CD4-positive, alpha-beta T cell treated with Interleukin-4 for 1 hour (primary cell): ENCODE measurements at places on chromosomes 16 and 17.

- DNase-seq: no peak
Measured at GRCh38 chr17:69592692-69593350, 178.3 kb downstream of the MAP2K6 start.

DNA sequence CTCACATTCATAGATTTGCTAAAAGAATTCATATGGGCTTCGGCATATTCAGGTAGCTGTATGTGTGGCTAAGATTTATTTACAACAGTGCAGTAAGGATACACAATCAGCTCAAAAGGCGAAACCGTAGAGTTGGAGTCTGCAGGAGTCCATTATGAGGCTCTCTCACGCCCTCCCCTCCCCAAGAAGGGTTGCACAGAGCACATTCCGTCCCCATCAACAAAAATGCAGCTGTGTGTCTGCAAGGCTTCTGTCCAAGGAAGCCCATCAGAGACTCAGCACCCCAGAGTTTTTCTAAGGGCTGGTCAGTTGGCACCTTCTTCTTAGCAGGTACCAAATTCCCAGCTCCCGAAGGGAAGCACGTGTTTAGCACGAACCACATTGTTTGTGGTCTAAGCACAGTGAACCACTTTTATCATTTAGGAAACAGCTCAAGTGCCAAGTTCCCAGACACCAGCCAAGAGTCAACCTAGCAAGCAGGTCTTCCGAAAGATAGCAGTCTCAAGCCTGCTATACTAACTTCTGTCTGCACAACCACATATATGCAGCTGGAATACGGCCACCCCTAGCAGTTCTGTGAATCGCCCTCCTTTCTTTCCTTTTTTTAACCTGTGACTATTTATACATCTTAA, 28.5 kb upstream of the MEAK7 start:
- DNase-seq: no peak

- no peak for DNase-seq
Measured at GRCh38 chr16:73052576-73052975, 4.6 kb upstream of the ZFHX3 start.

DNA sequence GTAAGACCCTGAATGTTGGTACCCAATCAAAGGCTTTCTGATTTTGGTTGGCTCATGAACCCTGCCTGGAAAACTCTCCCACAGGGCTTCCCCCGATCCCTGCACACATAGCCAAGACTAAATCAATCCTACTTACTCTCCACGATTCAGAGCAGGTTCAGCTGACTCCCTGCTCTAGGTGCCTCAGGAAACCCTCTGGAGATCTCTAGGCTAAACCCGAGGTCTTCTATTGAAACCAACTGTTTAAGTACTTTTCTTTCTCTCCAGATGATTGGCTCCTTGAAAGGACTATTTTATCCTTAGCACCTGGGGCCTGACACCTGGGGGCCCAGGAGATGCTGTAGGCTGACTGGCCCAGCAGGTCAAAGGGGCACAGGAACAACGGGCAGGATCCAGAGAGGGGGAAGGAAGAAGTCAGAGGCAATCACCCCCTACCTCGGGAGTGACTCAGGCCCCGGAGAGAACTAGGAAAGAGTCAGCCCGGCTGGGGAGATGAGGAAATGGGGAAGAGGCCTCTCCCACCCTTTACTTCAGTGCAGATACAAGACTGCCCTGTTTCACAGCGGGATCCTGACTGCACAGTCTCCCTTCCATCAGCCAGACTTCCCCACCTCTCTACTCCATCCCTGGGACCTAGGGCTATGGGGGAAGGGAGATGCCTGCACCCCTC, 2.0 kb downstream of the TBC1D10B start:
- DNase-seq: peak; percentile 55

DNA sequence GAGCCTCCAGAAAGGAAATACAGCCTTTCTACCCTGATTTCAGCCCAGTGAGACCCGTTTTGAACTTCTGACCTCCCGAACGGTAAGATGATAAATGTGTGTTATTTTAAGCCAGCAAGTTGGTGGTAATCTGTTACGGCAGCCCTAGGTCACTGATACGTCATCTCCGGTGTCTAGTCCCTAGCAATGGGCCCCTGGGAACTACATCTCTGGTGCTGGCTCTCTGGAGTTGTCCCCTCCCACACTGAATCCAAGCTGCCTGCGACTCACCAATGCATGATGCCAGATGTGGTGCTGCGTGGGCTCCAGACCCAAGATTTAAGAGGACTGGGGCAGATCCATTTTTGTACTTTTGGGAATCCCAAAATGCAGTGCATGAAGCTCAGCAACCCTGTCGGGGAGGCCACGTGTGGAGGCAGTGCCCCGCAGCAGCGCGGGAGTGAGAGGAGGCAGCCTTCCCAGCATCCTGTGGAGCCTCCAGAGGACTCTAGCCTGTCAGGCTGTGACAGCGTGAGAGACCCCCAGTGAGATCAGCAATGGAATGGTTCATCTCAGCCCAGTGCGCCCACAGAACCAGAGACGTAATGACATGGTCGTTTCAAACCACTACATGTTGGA, 43.6 kb upstream of the USP7 start:
- no peak for DNase-seq

GRCh38 chr17:39627712-39628516, 1.2 kb downstream of the PPP1R1B start:
- no peak for DNase-seq

GRCh38 chr17:59601130-59601529, 18.6 kb upstream of the CLTC start:
- no peak for DNase-seq

- DNase-seq: no peak
Measured at GRCh38 chr17:77543801-77544200, 403.0 kb downstream of the SEC14L1 start.

- DNase-seq: no peak
Measured at GRCh38 chr17:70772761-70773160, 603.4 kb downstream of the KCNJ2 start.

- no peak for DNase-seq
Measured at GRCh38 chr16:8872967-8873865, 4.4 kb upstream of the CARHSP1 start.

- DNase-seq: no peak
Measured at GRCh38 chr16:52545898-52546266, 1.1 kb downstream of the TOX3 start.

GRCh38 chr16:10964891-10965326, 20.5 kb downstream of the CLEC16A start:
- DNase-seq: peak; percentile 77

GRCh38 chr16:9035996-9036395, 55.4 kb upstream of the HAPSTR1 start:
- no peak for DNase-seq

DNA sequence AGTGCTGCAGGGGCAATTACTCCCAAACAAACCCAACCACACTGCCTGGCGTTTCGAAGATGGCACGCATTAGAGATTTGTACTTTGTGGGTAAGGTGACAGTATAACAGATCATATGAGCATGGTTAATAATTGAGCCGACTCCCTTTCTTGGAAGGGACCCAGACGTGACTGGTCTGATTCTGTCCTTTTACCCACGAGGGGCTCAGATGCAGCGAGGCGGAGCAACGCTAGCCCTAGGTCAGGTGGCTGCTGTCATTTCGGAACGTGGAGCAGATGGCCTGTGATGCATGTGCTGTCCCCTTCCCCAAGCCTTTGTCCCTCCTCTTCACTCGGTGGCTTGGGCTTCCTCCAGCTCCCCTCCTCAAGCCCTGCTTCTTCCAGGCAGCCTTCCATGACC, 84.2 kb downstream of the SNX29 start:
- no peak for DNase-seq

GRCh38 chr17:27283060-27283459, 10.9 kb upstream of the WSB1 start:
- no peak for DNase-seq

DNA sequence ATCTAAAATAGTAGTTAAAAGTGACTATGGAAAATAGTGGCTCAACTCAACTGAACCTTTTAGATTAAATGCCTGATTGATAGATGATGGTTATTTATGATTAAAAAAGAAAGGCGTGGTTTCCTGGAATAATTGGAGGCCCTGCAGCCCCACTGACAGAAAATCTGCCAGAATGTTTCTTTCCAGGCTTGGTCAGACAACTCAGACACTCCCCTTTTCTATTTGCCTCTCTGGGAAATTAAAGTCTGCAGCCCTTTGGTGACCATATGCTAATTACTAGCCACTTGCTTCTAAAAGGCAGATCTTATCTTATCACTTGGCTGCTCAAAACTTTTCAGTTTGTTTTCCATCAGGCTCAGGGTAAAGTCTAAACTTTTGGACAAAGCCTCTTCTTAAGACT, 506.0 kb downstream of the TMEM114 start:
- no peak for DNase-seq

DNA sequence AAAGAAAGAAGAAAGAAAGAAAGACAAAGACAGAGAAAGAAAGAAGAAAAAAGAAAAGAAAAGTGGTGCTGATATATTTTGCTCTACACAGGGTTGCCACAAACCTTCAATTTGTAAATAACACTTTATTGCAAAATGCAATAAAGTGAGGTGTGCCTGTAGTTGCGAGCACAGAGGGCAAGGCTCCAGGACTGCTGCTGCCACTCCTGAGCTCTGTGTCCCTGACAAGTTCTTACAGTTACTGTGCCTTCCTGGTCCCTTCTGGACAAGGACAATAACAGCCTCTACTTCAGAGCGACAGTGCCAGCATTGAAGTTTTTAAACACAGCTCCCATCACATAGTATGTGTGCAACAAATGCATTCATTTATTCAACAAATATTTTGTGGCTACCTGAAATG, 148.1 kb downstream of the AXIN2 start:
- DNase-seq: no peak

DNA sequence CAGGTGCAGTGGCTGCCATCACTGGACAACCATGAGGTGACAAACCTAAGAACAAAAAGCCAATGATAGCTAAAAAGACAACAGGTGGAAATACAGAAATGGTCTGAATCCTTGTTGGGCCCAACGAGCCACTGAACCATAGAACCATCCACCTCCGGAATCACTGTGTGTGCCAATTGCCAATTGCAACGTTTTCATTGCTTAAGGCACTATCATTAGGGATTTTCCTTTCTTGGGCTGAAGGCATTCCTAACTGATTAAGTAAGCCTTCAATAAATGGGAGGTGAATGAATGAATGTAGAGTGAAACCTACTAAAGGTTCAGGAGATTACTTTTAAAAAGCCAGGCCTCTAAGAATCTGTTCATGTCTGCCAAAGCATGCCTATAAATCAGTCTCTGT, 3.6 kb downstream of the USP31 start:
- DNase-seq: no peak

DNA sequence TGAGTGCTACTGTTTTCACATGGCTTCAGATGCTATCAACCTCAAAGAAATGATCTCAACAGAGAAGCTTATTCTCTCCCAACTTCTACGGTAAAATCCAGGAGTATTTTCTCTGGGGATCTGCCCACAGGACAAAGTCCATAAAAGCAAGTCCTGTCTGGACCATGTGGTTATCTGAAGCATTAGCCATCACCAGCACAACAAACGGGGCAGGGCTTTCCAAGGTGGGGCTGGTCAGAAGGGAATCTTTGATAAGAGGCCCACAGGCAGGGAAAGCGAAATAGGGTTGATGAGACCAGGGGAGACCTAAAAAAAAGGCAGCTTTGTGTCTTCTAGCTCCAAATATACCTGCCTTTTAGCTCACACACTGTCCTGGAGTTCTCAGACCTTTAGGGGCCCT, 38.7 kb upstream of the CACNG3 start:
- no peak for DNase-seq

DNA sequence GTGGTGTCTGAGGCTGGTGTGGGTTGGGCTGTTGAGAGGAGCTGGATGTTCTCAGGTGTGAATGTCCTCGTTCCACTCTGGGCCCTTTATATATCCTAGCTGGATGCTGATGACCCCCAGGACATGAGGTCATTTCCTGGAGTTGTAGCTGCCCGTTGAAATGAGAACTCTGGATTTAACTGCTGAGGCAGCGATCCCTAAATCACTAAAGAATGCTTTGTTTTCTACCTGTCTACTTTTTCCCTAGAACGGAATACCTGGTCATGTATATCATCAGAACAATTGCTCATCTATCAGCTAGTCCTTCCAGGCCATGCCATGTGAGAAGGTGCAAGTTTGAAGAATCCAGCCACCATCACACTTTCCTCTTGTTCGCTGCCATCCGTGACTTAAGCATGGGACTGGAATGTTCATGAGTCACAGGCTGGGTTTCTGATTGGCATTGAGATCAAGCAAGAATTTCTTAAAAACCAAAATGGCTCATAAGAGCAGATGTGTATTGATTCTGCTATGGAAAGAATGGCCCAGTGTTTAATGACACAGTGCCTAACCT, at the start of gene KRTAP2-3:
KRTAP2-3 (minus strand) TSS at position 63 of the 553 bp plus-strand sequence. CDS start 64 bp downstream, outside the sequence.
- DNase-seq: no peak

GRCh38 chr17:4960279-4960922, 7.2 kb downstream of the SPAG7 start:
- DNase-seq: no peak

GRCh38 chr16:14353340-14353739, 276.7 kb downstream of the PARN start:
- DNase-seq: no peak

DNA sequence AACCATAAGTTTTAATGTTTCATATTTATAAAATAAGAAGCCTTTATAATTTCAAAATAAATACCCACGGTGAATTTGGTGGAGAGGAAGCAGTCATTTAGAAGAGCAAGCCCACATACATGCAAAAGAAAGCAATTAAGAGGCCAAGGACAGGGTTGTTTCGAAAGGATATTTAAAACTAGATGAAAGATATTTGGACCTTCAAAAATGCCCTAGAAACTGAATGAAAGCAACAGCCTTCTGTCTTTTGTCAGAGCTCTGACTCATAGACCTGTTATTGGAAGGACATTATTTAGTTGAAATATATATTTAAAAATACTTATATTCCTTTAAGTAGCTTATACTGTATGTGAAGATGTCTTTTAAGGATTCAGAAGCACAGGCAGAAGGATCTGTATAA, 8.6 kb upstream of the METTL9 start:
- no peak for DNase-seq

DNA sequence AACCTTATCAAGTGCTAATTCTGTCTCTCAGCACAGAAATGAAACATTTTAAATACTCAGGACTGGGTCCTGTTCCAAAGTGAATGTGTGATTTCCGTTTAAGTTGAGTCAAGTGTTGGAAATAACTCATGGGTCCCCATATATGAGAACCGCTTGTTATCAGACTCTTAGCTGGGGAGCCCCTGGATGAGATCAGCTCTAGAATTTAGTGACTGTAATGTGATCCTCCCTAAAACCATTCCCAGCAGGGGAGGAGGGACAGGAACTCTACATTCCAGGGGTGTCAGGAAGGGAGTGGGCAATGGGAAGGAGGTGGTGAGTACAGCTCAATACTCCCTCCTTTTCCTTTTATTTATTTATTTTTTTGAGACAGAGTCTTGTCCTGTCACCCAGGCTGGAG, 37.5 kb downstream of the OTOA start:
- no peak for DNase-seq
